ENCODE measurements at places on chromosomes 2 and 18. TPM values are rescaled to one million over a fixed set of nuclear protein-coding genes. Genes with fewer than 3 reads are reported as not detected.

POTEI gene
- not detected for total RNA-seq

PIEZO2 gene
- not detected for total RNA-seq

INPP5D gene
- total RNA-seq, result 121 TPM

FAM237A gene
- not detected for total RNA-seq

ACAA2 gene
- 10.0 TPM for total RNA-seq
